HL-60 (cell line): ENCODE measurements at places on chromosomes 2 and 18.

DNA sequence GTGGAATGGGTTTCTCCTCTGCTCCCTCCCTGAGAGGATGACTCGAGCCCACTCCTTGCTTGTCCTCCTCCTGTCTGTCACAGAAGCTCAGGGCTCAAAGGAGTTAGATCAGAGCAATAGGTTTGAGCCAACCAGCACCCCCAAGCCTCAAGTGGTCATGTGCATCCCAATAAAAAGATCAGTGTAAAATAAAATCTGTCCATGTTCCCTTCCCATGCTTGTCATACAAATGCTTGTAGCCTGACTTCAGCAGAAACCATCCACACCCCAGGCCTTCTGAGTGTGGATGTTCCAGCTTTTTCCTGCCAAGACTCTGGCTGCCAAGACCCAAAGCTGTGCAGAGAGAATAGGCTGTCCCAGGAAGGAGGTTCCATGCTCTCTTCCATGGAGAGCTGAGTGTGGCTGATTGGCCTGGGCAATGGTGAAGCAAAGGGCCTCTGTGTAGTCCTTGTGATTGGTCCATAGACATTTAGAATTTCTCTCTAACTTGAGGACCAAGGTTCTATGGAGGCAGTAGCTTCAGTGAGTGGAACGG, 67.4 kb downstream of the GYPC start:
- no peak for DNase-seq

GRCh38 chr2:173037245-173038120, 38.2 kb upstream of the MAP3K20 start:
- no peak for DNase-seq

- DNase-seq = no peak
Observed at GRCh38 chr2:158691619-158692018, 103.5 kb upstream of the DAPL1 start.

- no peak for DNase-seq
Observed at GRCh38 chr2:163717993-163718680, 17.7 kb downstream of the FIGN start.

GRCh38 chr2:64613276-64613675, 40.4 kb downstream of the SERTAD2 start:
- DNase-seq = no peak

GRCh38 chr2:196245378-196246140, 74.2 kb upstream of the STK17B start:
- DNase-seq = no peak

DNA sequence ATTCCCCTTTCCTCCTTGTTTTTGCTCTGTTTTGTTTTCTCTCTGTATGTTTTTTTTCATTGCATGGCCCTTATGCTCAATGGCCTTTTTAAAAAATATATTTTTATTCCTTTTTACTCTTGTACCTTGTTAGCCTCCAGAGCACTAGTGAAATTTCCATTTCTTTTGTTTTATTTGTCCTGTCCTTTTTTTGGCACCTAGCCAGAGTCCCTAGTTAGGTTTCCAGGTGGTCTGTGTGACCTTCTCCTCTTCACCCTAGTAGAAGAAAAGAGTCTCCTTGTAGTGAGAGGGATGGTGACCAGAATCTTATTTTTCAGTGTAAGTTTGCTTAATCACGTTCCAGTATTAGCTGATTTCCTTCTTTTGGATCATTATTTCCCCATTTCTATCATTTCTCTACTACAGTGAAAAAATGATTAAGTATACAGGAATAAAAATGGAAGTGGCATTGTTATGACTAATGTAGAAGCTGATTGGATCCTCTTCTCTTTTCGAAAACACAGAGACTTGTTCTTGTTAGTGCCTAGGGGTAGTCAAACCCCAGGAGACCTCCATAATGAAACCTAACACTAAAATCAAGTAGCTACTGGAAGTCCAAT, 65.9 kb downstream of the NBEAL1 start:
- no peak for DNase-seq

- no peak for DNase-seq
Observed at GRCh38 chr2:151337643-151338042, 19.7 kb upstream of the TNFAIP6 start.

- peak; percentile 77 for DNase-seq
Observed at GRCh38 chr18:23131693-23132319, 3.5 kb upstream of the CABLES1 start.

GRCh38 chr2:188850786-188851185, 123.4 kb upstream of the COL3A1 start:
- DNase-seq = no peak

GRCh38 chr2:143264851-143265250, 135.6 kb downstream of the ARHGAP15 start:
- DNase-seq = no peak

GRCh38 chr2:26008851-26009566, 24.9 kb upstream of the RAB10 start:
- peak; percentile 99 for DNase-seq

DNA sequence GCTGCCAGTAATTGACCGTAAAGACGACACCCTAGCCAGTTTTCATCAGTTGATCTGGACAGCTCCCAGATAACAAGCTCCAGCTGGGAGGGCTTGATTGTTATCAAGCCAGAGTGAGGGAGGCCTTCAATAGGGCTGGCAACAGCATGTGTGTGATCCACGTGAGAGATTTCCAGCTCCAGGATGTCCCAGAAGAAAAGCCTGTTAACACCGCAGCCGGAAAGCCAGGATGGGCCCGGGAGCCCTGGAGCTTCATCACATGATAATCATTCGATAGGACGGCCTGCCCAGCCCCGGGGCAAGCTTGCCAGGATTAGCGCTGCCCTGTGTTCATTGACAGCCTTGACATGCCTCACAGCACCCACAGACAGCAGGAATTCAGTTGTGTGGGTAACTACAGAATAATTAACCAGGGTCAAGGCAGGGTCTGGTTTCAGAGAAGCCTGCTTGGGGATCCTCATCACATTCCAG, 182.5 kb downstream of the C1D start:
- DNase-seq = no peak

DNA sequence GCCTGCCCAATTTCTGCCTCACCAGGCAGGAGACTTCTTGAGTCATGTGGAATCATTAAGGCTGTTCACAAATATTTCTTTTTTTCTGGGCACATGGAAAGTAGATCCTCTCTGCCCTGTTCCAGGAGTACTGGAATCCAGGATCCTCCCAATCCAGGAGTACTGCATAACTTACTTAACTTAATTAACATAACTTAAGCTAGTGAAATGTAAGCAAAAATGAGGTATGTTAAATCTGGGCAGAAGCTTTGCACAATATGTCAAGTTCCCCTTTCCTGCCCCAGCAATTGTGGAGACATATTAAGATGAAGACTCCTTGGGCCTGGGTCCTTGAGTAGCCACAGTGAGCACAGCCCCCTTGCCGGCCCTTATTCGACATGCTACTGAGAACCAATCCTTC, 3.2 kb downstream of the CD207 start:
- DNase-seq = no peak

- no peak for DNase-seq
Observed at GRCh38 chr2:183093857-183094657, 15.5 kb downstream of the DUSP19 start.

DNA sequence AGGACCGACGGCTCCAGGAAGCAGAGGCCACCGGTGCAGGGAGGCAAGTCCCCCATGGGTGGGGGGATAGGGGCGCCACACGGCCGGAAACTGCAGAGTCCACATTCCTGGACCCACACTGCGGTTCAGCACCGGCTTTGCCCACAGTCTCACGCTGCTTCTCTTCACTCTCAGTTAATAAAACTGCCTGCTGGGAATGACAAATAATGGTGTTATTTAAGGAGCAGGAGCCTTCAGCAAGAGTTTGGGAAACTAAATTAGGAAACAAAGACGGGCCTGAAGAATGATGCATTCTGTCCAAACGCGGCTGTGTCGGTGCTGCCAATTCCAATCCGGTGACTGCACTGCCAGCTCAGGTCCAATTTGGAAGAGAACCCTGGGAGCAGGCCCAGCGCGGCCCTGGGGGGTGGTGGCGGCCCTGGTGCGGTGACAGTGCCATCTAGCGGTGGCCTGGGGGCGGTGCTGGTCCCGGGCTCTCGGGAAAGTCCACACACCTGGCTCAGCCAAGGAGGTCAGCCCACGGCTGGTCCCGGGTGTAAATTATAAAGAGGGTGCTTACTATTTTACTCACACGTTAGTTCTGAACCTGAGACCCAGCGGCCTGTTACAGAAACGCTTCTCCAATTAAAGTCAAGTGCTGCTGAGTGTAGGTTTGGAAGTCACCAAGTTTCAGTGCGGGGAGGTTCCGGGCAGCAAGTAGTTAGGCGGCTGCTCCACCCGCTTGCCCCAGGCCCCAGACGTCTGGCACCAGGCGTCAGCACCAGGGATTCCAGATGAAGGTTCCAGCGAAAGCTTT, 73.1 kb upstream of the PXDN start:
- DNase-seq = peak; percentile 7

GRCh38 chr2:31136732-31137131, 1.5 kb downstream of the GALNT14 start:
- no peak for DNase-seq

GRCh38 chr2:12928197-12928774, 211.6 kb downstream of the TRIB2 start:
- DNase-seq = no peak

DNA sequence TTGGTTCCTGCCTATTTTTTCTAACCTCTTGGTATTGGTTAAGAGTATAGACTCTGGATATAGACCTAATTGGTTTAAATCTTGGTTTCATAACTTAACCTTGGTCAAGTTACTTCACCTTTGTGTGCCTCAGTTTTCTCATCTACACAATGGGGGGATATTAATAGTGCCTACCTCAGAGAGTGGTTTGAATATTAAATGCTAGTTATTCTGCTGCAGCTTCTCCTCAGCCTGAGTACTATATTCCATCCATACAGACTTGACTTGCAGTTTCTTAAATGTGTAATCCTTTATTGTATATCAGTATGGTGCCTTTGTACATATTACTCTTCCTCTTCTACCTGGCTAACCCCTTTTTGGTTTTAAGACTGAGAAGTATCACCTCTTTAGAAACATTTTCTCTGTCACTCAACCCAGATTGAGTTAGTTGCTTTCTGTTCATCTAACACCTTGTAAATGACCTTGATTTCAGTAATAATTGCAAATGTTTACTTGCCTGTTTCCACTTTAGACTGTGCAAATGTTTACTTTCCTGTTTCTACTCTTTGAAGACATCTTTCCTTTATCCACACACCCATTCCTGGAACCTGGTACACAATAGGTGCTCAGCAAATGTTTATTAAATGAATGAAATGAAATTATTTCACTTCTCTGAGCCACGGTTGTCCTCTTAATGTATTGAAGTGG, 6.6 kb downstream of the ACVR2A start:
- DNase-seq = no peak

DNA sequence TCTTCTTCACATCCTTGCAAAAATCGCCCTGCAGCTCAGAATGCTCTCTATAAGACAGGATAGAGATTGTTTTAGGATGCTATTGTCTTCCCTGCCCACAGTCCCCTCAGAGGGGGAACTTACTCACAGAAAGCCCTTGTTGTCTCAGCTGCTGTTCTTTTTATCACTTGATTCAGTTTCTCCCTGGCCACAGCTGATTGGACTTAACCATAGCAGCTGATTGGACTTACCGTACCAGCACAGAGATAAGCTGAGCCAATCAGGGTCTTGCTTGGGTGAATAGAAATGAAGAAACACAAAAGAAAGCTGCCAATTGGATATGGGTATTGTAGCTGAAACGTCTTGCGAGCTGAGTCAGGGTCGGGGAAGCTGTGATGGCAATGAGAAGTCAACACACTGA, 194.2 kb upstream of the MEX3C start:
- no peak for DNase-seq

DNA sequence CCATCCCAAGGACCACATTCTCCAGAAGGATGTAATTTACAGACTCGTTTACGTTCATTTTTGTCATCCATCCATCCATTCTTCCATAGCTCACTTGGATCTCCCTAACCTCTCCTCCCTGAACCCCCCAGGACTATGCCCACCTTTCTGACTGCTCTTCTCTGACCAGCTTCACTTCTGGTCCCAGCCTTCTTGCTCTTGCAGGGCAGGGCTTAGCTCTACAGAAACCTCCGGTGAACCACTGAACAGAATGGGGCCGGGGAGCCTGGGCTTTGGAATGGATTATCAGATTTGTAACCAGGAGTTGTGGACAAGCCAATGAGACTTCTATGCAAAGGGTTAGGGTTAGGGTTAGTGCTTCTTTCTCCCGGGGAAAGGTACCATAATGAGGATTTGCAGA, 95.0 kb downstream of the TGFA start:
- DNase-seq = no peak

DNA sequence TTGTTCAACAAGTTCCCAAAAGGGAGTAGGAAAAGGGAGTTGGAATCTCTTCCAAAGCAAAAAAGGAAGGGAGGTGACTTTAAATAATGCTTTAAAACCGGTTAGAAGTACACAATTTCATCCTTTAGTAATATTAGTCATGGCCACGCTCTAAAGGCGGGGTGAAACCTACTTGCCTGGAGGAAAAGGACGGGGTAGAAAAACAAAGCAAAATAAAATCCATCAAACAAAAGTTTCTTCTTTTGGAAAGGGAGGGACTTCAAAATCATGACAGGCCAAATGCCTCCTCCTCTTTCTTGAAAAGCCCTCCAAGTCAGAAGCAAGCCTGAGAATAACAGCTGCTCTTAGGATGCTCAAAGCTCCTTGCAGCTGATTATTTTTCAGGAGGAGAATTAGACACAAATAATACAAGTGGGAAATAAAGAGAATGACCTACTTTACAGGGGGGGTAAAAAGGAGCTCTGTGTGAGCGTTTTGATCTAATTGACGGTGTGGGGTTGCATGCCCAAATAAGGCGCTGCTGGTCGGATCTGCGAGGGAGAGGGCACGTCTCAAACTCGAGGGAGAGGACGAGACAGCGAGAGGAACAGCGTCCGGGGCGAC, 1.8 kb upstream of the NPAS2 start:
- DNase-seq = no peak

- DNase-seq = no peak
Observed at GRCh38 chr2:120867290-120868241, 131.9 kb downstream of the GLI2 start.

GRCh38 chr2:117232305-117232704, 582.2 kb upstream of the DDX18 start:
- DNase-seq = peak; percentile 94

GRCh38 chr18:55405893-55406406, 182.0 kb downstream of the TCF4 start:
- no peak for DNase-seq

- DNase-seq = no peak
Observed at GRCh38 chr2:96876269-96877041, 6.6 kb upstream of the SEMA4C start.

DNA sequence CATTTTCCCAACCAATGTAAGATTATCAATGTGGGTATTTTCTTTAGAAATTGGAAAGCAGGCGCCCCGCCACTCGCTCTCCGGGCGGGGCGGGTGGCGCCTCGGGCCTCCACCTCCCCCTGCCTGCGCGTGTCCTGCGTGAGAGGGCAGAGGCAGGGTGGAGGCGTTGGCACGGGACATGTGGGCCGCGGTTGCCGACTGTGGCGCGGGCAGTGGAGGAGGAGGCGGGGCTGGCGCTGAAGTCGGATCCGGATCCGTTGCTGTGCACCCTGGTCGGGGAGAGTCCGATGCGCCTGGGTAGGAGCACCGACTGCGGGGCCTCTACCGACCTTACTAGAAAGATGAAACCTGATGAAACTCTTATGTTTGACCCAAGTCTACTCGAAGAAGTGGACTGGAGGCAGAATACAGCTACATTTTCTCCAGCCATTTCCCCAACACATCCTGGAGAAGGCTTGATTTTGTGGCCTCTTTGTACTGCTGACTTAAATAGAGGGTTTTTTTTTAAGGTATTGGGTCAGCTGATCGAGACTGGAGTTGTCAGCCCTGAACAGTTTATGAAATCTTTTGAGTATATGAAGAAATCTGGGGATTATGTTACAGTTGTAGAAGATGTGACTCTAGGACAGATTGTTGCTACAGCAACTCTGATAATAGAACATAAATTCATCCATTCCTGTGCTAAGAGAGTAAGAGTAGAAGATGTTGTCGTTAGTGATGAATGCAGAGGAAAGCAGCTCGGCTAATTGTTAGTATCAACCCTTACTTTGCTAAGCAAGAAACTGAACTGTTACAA, 37.9 kb downstream of the PMS1 start:
- DNase-seq = no peak
